Osteoblast (primary cell): ENCODE measurements at places on chromosomes 5 and 9.

DNA sequence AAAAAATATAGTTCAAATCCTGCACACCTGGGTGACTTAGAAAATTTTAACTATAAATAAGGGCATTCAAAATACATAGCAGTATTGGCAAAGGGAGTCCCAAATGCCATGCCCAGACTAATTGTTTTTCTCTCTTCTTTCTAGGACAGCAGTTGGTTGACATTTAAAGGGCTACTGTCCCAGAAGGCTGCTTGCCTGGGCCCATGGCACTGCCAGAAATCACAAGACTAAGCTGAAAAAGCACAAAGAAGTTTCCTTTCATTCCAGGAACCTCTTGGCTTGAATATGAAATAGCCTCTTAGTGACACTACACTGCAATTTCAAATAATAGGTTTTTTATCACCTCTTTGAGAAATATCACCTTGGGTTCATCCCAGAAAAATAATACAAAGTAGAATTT, 388.9 kb upstream of the TRPC7 start:
- no peak overlapping the region for H3K27ac ChIP-seq
- H3K4me3 ChIP-seq: no peak overlapping the region
- no peaks in the 10 kb centered on the region for H3K4me1 ChIP-seq
- no peaks in the 10 kb centered on the region for H3K36me3 ChIP-seq
- peaks cover 7% of the 10 kb centered on the region for H3K27me3 ChIP-seq

GRCh38 chr9:903886-904285, 62.4 kb downstream of the DMRT1 start:
- H3K4me3 ChIP-seq: no peak overlapping the region
- peaks cover 4% of the 10 kb centered on the region for H3K27me3 ChIP-seq
- no peaks in the 10 kb centered on the region for H3K4me1 ChIP-seq
- DNase-seq: no peak
- H3K27ac ChIP-seq: no peak overlapping the region
- no peaks in the 10 kb centered on the region for H3K36me3 ChIP-seq

DNA sequence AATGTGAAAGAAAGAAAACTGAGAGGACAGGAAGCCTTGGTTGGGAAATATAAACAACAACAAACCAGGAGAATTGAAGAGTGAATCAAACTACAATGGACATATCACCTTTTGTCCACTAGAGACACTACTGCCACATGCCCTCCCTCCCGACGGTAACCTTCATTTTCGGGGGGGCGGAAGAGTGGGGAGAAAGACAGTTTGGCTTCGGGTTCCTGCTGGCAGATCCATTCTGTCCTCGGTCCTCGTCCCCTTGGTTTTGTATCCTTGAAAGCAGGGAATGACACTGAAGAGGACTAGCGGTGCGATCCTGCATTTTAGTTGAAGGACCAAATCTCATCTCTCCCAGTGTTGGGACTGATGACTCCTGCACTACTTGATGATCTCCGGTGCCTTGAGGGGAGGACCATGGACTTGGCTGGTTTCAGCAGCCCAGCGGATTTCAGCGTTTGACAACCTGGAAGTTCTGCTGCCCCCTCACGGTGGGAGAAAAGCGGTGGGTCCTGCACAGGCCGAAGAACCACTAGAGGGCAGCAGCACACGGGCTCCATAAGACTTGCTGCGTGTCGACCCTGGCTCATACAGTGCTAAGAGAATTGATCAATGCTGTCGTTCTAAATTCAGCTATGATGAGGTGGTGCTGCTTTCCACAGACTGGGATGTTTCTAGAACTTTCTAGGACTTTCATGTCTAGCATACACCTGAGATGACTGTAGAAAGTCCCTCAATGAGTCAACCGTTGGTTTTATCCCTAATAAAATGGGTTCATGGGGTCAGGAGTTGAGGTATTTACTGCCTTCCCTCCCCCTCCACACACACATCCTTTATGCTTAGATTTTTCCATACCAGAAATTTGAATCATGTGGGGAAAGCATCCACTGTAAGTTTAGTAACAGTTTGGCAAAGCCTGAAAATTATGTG, 15.1 kb upstream of the ZNF131 start:
- H3K27me3 ChIP-seq: no peaks in the 10 kb centered on the region
- H3K4me3 ChIP-seq: peak overlapping the region; percentile 78
- peak overlapping the region; percentile 83 for H3K27ac ChIP-seq
- DNase-seq: peak; percentile 92

- no peak overlapping the region for H3K4me3 ChIP-seq
- DNase-seq: no peak
- H3K27me3 ChIP-seq: no peaks in the 10 kb centered on the region
- H3K36me3 ChIP-seq: no peaks in the 10 kb centered on the region
These were observed 104.3 kb upstream of the PHYKPL start for GRCh38 chr5:178336889-178337288.

- peak; percentile 18 for DNase-seq
- H3K27me3 ChIP-seq: no peaks in the 10 kb centered on the region
- H3K27ac ChIP-seq: no peak overlapping the region
- no peaks in the 10 kb centered on the region for H3K4me1 ChIP-seq
- H3K4me3 ChIP-seq: no peak overlapping the region
- no peaks in the 10 kb centered on the region for H3K36me3 ChIP-seq
These were observed 51.6 kb upstream of the PHYKPL start for GRCh38 chr5:178284093-178284675.

- no peak overlapping the region for H3K4me3 ChIP-seq
- no peaks in the 10 kb centered on the region for H3K4me1 ChIP-seq
- H3K27ac ChIP-seq: no peak overlapping the region
- no peaks in the 10 kb centered on the region for H3K27me3 ChIP-seq
- no peaks in the 10 kb centered on the region for H3K36me3 ChIP-seq
These were observed 169.7 kb downstream of the C9orf50 start for GRCh38 chr9:129451089-129451656.

GRCh38 chr9:37923796-37924427, 20.0 kb upstream of the SLC25A51 start:
- no peaks in the 10 kb centered on the region for H3K27me3 ChIP-seq
- H3K4me3 ChIP-seq: no peak overlapping the region
- H3K36me3 ChIP-seq: peaks cover 4% of the 10 kb centered on the region
- no peak overlapping the region for H3K27ac ChIP-seq
- H3K4me1 ChIP-seq: peaks cover 6% of the 10 kb centered on the region

DNA sequence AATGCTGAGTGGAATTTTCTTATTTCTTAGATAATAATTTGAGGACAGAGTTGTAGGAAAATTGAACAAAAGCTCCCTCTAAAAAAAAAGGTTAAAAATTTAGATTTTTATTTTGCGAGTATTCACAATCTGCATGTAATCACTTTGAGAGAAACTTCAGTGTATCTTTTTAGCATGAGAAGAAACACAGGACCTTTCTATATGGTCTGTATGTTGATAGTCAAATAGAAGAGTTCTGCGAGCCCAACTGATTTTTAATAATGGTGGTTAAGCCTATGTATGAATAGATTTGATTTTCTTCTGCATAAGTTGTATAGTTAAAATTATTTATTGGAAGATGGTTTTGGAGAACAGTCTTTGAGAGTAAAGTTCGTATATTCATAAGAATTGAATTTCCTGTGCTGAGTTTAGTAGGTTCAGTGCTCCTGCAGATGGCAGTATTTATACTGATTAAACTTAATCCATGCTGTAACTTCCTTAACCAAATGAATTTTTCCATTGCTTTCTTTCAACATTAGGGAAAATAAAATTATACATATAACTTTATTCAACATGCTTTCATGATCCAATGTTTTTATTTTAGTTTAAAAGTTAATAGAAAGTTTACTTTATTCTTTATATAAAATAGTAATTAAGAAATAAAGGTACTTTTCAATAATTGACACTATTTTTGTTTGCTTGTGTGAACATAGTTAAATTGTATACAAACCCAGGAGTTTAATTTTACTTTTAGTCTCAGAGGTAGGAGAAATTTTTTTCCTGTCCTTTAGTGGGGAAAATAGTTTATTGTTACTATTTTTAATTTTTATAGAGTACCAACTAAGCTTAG, 19.6 kb downstream of the TCERG1 start:
- H3K4me1 ChIP-seq: peaks cover 6% of the 10 kb centered on the region
- no peak overlapping the region for H3K4me3 ChIP-seq
- no peak overlapping the region for H3K27ac ChIP-seq
- no peak for DNase-seq
- no peaks in the 10 kb centered on the region for H3K27me3 ChIP-seq

GRCh38 chr9:34047864-34048726, 592 bp downstream of the UBAP2 start:
- peaks cover 20% of the 10 kb centered on the region for H3K4me1 ChIP-seq
- DNase-seq: peak; percentile 68
- H3K36me3 ChIP-seq: no peaks in the 10 kb centered on the region
- H3K4me3 ChIP-seq: peak overlapping the region; percentile 83

- H3K4me3 ChIP-seq: no peak overlapping the region
- H3K36me3 ChIP-seq: no peaks in the 10 kb centered on the region
- no peak overlapping the region for H3K27ac ChIP-seq
- H3K4me1 ChIP-seq: no peaks in the 10 kb centered on the region
These were observed 6.0 kb upstream of the ZDHHC11 start for GRCh38 chr5:856531-857425.

DNA sequence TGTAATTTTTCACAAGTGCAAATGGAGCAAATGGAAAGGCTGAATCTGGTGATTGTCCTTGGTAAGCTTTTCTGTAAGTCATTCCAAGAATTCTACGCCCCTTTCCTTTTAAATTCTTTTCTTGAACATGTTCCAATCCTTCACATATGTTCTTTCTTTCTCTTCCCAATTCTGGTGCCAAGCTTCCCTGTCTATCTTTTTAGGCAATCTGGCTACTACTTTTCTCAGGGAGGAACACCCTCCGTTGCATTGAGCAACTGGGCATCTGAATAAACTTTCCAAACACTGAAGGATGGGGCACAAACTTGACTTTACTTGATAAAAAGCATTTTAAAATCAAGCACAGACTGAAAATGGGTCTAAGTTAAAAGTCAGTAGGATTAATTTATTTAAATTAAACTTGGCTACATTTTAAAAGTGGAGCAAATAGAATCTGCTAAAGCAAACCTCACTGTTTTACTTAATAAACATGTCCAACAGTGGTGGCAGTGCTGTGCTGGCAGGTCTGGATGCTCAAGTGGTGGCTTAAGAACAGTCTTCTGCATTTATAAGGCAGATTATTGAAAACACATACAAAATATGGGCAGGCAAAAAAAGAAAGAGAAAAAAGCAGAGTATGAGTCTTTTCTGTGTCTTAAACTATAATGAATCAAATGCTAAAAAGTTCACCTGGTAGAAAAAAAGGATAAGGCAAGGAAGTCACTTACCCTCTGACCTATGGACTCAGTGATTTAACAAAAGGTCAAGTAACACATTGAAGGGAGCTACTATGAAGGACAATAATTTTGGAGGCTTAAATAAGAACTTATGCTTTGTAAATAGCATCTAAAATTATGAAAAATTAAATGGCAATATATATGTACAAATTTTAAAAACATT, 5.4 kb downstream of the ELL2 start:
- H3K27ac ChIP-seq: peak overlapping the region; percentile 36
- peaks cover 9% of the 10 kb centered on the region for H3K36me3 ChIP-seq
- H3K4me1 ChIP-seq: peaks cover 46% of the 10 kb centered on the region
- no peaks in the 10 kb centered on the region for H3K27me3 ChIP-seq
- no peak for DNase-seq
